ENCODE measurements at places on chromosomes 1 and 21. TPM values are rescaled to one million over a fixed set of nuclear protein-coding genes. Genes with fewer than 3 reads are reported as not detected.

GRCh38 chr1:245888809-245889208 lies 618.3 kb downstream of the SMYD3 start:
- no peak for DNase-seq

The CD48 gene
- polyA plus RNA-seq: 2.5 TPM

- DNase-seq: no peak
Observed at GRCh38 chr1:16986962-16987361, 6.5 kb upstream of the MFAP2 start.

GRCh38 chr1:228452194-228453021 lies 34.8 kb upstream of the RNF187 start:
- no peak for DNase-seq

DNA sequence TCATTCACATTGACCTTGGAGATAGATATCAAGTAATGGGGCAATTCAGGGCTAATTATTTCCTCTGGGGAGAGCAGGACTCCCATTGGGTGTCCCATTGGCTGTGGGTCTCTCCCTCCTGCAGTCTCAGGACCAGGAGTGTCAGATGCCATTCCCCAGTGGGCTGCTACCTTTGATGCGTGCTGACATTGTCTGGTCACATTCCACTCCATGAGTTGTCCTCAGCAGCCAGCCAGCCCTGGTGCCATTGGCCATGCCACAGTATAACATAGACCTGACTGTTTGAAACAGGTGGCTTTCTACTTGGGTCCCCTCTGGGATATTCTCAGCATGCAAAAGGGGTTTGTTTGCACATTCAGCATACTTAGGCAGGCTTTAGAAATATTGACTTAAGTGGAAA lies 118.5 kb downstream of the MRPS6 start:
- DNase-seq: no peak

The MFAP2 gene
- 0.81 TPM for polyA plus RNA-seq

The OBSCN gene
- 0.54 TPM for polyA plus RNA-seq

DNA sequence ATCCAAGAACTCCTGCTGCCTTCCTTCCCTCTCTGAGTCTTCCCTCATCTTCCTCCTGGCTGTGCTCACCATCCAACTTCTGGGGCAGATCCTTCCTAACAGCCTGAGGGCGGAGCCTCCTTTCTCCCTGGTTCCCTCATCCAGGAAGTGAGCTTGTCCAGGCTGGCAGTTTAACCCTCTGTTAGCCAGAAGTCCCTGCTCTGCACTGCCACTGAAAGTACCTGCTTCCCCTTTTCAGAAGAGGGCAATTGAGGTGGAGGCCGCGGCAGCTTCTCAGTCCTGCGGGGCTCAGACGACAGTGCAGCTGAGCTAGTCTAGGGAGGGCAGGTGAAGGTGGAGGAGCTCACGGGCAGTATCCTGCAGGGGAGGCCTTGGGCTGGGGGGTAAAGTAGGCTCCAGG lies 149.1 kb downstream of the FCRL5 start:
- no peak for DNase-seq

DNA sequence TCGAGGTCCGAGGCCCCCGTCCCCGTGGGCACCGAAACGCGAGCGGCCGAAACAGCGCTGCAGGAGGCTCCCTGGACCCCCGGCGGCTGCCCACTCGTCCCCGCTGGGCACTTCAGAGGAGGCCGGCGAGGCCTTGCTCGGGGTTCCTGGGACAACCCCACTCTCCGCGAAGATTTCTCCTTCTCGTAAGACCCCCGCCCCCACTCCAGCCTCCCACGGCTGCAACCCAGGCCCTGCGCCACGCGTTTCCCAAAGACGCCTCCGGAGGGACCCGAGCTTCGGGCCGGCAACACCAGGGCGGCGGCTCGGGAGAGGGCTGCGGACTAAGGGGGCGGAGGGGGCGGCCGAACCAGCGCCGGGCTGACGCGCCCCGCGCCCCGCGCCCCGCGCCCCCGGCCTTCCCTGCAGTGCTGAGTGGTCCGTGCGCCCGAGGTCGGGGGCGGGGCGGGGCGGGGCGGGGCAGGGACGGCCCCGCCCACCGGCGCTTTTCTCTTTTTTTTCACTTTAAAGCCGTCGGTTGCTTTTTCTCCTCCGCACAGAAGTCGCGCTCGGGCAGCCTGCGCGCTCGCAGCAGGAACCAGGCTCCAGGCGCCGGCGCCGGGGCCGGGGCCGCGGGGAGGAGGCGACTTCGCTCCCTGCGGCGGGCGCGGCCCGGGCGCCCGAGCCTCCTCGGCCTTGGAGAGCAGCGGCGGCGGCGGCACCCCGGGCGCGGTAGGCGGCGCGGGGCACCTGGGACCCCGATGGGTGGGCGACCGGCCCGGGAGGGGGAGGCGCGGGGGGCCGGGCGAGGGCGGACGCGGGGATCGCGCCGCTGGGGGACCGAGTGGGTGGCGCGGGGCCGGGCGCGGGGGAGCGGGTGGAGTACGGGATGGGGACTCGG lies at the start of gene SPSB1:
Gene SPSB1, plus strand, starts transcription at position 534 of the 880 bp plus-strand sequence. CDS start 62,998 bp downstream, outside the sequence.
- peak; percentile 71 for DNase-seq

The TCHH gene
- polyA plus RNA-seq: 0.09 TPM

DNA sequence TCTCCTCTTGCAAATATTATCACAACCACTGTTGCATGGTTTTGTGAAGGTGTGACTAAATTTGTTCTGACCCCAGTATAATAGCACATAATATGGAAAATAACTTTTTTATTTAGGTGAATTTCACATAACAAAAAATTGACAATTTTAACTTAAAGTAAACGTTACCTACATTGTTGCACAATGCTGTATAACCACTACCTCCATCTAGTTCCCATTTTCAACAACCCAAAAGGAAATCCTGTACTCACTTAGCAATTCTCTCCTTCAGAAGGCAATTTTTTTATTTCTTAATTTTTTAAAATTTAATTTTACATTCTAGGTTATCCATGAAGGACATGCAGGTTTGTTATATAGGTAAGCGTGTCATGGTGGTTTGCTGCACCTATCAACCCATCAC lies 95.2 kb downstream of the KCNJ6 start:
- DNase-seq: no peak

DNA sequence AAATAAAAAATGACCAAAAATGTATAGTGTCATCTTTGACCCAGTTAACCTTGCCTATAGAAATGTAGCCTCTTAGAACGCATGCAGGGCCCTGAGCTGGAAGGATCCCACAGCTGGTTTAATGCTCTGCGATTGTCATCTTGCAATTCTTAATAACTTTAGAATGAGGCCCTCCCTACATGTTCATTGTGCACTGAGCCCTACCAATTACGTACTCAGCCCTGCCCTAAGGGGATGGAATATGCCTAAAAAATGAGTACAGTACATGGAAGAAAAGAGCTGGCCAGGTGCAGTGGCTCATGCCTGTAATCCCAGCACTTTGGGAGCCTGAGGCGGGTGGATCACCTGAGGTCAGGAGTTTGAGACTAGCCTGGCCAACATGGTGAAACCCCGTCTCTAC lies 57.8 kb upstream of the BCAR3 start:
- DNase-seq: no peak

The CELSR2 gene
- 0.78 TPM for polyA plus RNA-seq

The GPR157 gene
- polyA plus RNA-seq: 2.1 TPM

DNA sequence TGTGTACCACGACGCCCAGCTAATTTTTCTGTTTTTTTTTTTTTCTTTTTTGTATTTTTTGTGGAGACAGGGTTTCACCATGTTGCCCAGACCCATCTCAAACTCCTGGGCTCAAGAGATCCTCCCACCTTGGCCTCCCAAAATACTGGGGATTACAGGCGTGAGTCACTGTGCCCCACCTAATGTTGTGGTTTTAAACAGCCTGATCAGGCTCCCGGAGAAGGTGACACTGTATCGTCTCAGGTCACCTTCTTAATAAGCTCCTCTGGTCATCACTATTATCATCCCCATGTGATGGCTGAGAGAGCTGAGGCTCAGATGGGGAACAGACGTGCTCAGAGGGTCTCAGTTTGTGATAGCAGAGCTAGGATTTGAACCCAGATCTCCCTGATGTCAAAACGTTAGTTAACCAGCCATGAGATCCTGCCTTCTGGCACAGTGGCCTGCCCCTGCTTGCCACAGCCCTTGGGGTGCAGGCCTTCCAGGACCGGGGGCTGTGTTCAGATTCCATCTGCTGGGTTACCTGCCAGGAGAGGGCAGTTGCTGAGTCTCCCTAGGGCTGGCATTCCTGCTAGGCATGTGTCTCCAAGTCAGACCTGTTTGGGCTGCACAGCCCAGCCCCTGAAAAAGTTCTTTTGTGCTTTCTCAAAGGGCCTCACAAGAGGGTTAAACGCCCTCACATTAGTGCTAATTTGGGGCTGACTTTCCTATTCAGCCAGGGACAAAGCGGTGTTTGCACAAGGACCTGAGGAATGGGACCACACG lies 32.7 kb upstream of the GRHL3 start:
- no peak for DNase-seq

DNA sequence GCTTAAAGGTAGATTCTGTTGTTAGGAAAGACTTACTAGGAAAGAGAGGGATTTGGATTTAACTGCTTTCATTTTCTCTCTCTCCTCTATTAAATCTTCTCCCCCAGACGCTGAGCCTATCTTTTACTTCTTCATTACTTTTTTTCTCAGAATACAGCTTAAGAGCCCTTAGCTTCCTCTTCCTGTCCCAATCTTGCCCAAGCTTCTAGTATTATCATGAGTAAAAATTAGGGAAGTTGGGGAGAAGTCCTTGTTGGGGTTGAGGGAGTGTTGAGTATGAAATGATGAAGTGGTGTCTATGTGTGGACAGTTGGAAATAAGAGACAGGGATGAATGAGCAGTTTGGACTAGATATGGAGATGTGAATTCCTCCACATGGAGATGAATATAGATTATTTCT lies 35.0 kb downstream of the ACP6 start:
- no peak for DNase-seq

DNA sequence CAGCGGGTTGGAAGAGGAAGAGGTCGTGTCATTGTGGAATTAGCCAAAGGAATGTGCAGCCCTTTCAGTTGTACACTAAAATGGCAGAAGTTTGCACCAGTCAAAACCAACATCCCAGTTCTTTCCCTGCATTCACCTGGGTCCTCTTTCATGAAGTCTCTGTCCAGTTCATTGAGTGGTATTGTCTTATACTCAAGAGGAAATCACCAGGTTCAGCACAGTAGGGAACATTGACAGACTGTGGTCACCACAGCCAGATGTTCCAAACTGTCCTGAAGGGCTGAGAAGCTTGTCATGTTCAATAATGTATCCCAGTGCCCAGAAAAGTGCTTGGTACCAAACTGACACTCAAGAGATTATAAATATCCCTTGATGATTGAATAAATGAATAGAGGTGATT lies 131.6 kb downstream of the GLUL start:
- DNase-seq: no peak

DNA sequence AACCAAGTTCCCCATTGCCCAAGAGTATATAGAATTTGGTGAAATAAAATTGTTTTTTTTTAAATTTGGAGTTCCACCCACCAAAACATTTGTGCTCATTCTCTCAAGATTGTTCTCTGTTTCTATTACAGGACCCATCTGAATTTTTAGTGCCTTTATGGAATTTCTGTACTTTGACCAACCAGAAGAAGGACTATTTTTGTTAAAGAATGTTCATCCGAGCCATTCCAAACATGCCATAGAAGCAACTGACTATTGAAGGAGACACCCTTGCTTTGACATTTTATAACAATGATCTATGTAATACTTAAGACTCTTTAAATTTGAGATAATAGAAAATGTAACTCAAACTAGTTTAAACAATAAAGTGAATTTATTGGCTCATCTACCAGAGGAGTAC lies 655.7 kb upstream of the ADAMTS5 start:
- no peak for DNase-seq

The LCE2A gene
- not detected for polyA plus RNA-seq

- DNase-seq: no peak
Observed at GRCh38 chr21:19999369-20000272, 998.6 kb upstream of the NCAM2 start.

- DNase-seq: no peak
Observed at GRCh38 chr1:39370602-39371001, 120.8 kb upstream of the BMP8A start.

The OPRD1 gene
- polyA plus RNA-seq: 0.01 TPM

DNA sequence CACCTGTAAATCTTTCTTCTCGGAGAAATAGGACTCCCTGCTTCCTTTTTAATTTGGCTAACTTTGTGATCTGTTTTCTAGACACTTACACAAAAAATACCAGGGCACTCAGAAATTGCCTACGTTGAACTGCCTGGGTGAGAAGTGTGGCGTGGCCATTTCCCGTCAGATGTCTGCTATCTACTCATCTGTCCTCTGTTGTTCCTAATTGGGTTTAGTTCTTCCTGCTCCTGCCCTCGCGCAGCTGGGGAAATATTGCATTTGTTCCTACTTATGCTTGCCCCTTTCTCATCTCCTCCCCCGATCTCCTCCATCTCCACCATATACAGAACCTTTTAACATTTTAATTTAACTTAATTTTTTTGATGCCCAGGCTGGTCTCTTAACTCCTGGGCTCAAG lies 55.1 kb downstream of the CD58 start:
- DNase-seq: no peak

GRCh38 chr1:41608211-41608610 lies 123.7 kb upstream of the EDN2 start:
- DNase-seq: no peak

GRCh38 chr1:229913489-229913888 lies 153.5 kb upstream of the GALNT2 start:
- no peak for DNase-seq

GRCh38 chr1:25425098-25426085 lies 4.8 kb upstream of the RHCE start:
- no peak for DNase-seq

DNA sequence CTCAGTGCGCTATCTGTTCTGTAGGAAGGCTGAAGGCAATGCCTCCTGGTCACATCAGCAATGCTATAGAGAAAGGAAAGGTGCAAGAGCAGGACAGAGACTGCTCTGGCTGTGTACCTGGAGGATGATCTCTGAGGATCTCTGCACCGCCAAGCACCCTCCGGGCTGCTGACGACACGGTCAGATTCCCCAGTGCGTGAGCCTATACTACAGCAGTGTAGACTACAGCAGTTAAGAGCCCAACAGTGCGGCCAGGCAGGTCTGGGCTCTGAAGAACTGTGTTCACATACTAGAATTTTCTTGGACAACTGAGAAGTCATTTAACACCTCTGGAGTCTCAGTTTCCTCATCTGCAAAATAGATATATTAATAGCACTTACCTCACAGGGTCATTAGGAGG lies 39.9 kb downstream of the ITPKB start:
- no peak for DNase-seq

DNA sequence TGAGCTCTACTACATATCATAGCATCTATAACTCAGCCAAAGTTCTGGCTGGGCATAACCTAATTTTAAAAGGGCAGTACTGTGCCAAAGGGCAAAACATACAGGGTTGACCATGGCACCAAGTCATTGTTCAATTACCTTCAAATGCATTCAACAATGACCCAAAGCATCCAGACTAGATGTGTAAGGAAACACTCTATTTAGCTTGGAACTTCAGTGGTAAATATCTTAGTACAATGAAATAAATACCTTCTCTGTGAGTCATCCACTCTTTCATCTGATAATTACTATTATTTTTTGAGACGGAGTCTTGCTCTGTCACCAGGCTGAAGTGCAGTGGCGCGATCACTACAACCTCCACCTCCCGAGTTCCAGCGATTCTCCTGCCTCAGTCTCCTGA lies 70.0 kb downstream of the NVL start:
- no peak for DNase-seq
